ENCODE measurements at places on chromosomes 7 and 10.
A peak's percentile ranks its signal among the peaks of the same experiment; 100 is the strongest.

GRCh38 chr7:22577470-22578001, 77.5 kb upstream of the STEAP1B start:
- DNase-seq = peak; percentile 78

DNA sequence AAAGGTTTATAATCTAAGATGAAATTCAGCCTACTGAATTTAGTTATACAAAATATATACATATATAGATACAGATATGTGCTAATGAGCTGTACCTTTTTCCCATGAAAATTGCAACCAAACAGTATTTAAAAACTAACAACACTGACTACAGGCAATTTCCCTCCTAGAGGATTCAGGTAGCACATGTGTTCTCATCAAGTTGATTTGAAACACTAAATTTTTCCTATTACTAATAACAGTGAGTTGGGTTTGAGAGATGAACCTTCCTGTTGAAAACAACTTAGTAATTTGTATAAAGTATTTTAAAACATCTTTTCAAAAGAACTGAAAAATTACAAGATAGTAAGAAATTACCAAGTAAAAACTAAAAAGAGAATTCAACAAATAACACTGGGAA, 51.5 kb downstream of the COA1 start:
- no peak for DNase-seq

DNA sequence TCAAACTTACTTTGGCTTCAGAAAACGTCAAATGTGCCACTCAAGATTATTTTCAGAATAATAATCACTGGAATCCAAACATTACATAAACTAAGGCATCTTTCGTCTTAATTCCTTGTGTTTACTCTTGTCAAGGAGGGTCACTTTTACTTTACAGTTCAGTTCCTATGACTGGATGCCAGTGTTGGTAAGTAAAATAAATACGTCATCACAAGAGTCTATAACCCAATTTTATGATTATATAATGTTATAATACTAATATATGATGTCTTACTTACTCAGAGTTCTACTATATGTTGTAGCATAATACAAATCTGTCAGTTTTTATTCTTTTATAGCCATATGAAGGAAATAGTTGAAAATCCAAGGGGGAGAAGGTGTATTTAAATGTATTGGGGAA, 123.8 kb downstream of the GPR85 start:
- no peak for DNase-seq

- no peak for DNase-seq
These were observed 10.3 kb downstream of the SP8 start for GRCh38 chr7:20776214-20776911.

- no peak for DNase-seq
These were observed 55.7 kb downstream of the ADAM12 start for GRCh38 chr10:126332576-126332975.

DNA sequence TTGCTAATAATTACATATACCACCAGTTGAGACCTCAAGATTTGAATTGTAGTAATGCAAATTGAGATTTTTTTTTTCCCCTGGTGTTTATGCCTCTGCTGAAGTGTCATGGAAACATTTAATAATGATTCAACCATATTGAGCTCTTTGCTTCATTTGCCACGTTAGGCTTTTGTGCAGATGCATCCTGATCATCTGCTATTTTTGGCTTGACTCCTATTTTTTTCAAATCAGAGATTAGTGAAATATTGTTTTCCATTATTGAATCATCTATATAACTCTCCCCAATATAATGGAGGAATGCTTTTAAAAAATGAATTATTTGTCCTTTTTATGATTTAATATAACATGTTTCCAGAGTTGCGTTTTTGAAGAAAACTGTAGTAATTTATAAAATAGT, 115.1 kb downstream of the SRI start:
- no peak for DNase-seq

GRCh38 chr10:59748834-59749233, 4.4 kb downstream of the MRLN start:
- no peak for DNase-seq

GRCh38 chr10:73771722-73772280, 10.0 kb upstream of the CHCHD1 start:
- DNase-seq = peak; percentile 83

DNA sequence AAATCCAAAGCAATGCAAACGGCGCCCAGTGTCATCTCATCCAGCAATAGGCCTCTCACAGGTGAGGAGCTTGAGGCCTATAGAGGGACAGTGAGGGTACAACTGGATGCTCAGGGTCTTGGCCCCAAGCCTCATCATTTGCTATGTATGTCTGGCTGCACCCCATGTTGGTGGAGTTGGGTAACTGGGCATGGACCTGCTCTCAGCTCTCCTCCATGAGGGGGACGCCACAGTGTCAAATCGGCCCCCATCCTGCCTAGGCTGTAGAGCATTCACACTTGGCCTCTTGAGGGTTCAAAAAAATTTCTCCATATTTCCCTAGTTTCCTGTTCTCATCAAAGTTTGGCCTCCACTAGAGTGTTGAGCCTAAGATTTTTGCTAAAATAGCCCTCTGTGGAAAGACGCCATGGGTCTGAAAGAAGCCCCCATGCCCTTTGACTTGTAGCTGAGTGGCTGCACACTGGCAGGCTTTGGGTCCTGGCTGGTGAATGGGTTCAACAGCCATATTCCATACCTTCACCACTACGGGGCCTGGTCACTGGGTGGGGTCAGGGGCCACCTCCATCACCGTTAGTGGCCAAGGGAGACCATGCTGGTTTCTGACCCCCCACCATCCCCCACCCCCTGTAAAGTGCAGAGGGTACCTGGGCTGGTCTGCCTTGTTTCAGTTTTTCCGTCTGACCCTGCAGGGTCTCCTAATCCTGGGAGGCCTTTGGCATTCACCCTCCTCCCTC, 132.3 kb upstream of the TBX20 start:
- no peak for DNase-seq

- DNase-seq = no peak
These were observed 34.2 kb downstream of the C10orf71 start for GRCh38 chr10:49333192-49333591.

GRCh38 chr10:30600005-30600404, 29.5 kb downstream of the LYZL2 start:
- no peak for DNase-seq

GRCh38 chr10:113431398-113432160, 121.3 kb upstream of the HABP2 start:
- DNase-seq = no peak

DNA sequence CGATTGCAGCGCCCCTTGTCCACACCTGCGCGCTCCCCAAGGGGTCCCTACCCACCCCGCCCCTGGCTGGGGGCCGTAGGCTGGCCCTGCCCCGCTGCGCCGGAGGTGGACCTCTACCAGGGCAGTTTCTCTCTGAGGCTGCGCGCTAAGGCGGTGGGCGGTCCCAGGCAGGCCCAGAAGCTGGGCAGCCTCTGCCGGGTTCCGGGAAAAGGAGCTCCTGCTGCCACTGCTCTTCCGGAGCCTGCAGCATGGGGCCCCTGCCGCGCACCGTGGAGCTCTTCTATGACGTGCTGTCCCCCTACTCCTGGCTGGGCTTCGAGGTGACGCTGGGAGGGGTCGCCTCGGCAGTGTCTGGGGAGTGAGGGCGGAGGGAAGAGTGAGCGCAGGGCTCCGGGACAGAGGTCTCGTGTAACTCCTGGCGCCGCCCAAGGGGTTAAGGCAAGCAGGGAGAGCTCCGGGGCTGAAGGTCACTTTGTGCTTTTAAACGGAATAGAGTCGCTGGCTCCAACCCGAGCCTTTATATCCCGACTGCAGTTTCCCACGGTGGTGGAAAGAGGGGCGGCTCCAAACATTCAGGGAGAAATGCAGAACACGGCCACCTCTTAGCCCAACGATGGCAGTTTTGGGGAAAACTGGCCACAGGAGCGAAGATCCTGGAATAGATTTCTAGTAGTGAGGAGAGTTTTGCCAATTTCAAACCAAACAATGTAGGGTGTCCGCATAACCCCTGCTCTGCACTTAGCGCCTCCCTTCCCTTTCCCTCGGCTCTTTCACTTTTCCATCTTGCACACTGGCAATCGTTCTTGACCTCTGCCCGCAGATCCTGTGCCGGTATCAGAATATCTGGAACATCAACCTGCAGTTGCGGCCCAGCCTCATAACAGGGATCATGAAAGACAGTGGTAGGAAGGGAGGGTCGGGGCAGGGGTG, at the start of gene GSTK1:
Gene GSTK1 (plus strand): TSS at position 176 of the 930 bp plus-strand sequence. CDS start 73 bp downstream, at position 249.
- DNase-seq = peak; percentile 72

- peak; percentile 48 for DNase-seq
These were observed 515.7 kb downstream of the RPS24 start for GRCh38 chr10:78549140-78549935.

DNA sequence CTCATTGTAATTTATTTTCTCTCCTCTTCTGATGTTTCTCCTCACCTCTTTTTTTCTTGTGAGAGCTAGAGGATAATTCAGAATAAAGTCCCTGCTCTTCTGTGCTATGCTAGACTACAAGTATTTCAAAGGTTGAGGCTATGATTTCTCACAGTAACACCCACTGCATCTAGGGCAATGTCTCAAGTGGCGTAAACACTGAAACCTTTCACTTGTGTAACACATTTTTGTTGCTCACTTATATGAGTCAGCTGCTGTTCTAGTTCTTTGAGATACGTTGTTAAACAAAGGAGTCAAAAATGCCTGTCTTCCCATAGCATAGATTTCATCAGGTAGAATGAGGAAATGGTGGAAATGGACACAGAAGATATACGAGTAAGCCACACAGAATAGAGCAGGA, 305.1 kb upstream of the PITRM1 start:
- no peak for DNase-seq

- no peak for DNase-seq
These were observed 31.6 kb downstream of the GSDME start for GRCh38 chr7:24725554-24726241.

DNA sequence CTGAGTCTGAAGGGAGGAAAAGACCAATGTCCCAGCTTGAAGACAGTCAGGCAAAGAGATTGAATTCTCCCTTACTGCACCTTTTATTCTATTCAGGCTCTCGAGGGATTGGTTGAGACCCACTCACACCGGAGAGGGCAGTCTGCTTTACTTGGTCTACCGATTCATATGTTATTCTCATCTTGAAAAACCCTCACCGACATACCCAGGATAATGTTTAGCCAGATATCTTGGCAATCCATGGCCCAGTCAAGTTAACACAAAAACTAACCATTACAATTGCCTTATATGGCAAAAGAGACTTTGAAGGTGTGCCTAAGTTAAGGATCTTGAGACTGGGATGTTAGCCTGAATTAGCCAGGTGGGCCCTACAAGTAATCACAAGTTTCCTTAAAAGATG, 53.8 kb upstream of the BET1 start:
- no peak for DNase-seq

DNA sequence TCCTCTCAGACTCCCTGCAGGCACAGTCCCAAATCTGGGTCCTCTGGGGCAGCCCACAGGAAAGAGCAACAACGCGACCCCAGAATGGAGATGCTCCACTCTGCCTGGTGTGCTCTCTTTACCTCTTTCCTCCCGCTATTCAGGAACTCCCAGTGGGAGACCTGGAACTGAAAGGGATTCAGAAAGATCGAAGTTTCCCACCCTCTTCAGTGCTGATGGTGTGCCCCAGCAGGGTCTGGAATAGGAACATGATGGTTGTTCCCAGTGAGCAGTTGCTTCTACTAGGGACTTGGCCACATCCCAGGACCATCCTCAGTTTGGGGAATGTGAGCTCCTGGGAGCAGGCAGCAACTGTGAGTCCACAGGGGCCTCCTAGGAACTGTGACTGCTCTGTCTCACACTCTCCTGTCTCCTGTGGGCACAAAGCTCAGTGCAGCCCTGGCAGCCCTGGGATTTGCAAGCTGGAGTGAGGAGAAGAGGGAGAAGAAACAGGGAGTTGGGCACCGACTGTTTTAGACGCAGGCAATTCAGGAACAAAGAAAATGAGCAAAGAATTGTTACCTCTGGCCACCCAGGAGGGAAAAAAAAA, 17.9 kb downstream of the OR6V1 start:
- DNase-seq = no peak

GRCh38 chr7:99111591-99111990, 32.3 kb downstream of the SMURF1 start:
- no peak for DNase-seq

- DNase-seq = no peak
These were observed 29.3 kb upstream of the TMEM168 start for GRCh38 chr7:112819536-112819935.

DNA sequence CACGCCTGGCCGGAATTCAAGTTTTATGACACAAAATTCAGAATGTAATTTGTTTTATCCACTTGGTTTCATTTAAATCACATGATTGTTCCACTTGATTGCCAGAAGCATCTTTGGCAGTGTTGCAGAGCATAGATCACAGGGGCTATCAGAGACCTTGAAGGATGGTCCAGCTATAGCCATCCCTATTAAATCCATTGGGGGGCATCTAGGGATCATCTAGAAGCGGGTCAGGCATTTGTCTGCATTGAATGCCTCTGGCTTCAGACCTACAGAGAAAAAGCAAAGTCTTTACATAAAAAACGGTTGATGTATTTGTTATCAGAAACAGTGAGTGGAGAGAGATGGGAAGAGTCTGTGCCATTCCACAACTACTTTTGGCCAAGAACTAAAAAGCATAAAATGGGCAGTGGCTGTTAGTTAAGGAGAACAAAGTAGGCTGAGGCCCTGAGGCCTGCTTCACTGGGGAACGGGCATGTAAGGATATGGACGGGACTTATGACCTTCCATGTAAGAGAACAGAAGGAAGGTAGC, 146.3 kb downstream of the NXPH1 start:
- no peak for DNase-seq

- no peak for DNase-seq
These were observed 13.5 kb downstream of the GUSB start for GRCh38 chr7:65968256-65969185.

DNA sequence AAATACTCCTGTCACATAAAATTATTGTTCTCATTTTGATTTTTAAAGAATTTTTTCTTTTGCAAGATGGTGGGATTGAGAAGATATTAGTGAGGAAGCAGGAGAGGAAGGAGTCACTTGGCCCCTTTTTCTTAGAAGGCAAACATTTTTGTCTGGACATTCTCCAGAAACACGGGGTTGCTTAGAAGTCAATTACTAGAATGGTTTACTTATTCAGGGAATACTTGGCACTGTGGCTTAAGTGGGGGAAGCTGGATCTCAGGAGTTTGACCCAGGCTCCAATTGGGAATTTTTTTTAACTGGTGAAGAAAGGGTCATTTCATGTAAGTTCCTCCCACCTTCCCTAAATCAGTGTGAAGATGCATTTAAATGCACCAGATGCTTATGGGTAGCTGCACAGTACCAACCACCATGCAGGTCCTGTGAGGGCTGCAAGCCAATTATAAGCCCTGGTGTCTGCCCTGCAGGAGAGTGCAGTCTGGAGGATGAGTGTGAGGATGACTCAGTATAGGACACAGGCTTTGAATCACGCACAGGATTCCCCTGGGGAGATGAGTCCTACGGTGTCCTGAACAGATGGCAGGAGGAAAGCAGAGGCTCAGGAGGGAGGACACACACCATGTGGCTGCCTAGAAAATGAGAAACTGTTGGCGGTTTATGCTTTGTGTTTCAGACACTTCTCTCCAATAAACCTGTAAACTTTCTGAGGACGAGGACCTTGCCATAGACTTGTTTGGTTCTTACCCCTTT, 299.1 kb downstream of the PLXNA4 start:
- DNase-seq = no peak

GRCh38 chr7:26351171-26351570, 59.5 kb downstream of the SNX10 start:
- DNase-seq = no peak

GRCh38 chr7:50149369-50149768, 56.3 kb upstream of the ZPBP start:
- no peak for DNase-seq

- DNase-seq = no peak
These were observed 1.3 kb upstream of the UNC5B start for GRCh38 chr10:71211053-71211452.
